ENCODE measurements at places on chromosomes 2 and 18. TPM values are rescaled to one million over a fixed set of nuclear protein-coding genes. Genes with fewer than 3 reads are reported as not detected.

GRCh38 chr2:117948615-117949014, 65.3 kb downstream of the CCDC93 start:
- peak overlapping the region; percentile 77 for H3K4me3 ChIP-seq
- peak overlapping the region; percentile 89 for H3K27ac ChIP-seq
- DNase-seq: no peak
- peaks cover 1% of the 10 kb centered on the region for H3K27me3 ChIP-seq
- peaks cover 34% of the 10 kb centered on the region for H3K4me1 ChIP-seq

LOXHD1 gene
- not detected for total RNA-seq

DNA sequence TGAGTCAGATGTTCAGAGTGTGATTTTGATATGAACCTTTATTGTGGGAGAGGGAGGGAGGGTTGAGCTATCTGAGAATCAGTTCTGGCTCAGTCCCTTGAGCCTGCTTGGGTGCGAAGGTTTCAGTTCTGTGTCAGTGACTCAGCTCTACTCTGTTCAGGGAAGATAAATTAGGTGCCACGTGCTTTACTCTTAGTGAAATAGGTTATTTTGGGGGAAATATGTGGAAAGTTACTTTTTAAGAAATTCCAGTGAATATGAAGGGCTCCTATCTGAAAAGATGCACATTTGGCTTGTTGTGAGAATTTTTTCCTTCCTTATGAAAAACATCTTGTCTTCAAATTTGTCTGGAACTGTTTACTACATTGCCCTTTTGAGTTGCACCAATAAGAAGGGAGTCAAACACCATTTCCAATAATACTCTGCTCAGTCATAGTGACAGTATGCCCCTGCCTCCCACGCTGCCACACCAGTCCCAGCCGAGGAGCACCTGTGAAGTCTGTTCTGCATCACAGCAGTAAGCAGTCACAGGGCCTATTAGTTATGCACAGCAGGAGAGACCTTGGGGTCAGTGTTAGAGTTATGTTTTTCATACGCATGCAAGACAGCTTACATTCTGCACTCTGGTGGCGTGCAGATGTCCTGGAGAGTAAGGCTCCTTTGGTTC, 32.8 kb upstream of the DNAH7 start:
- no peak for DNase-seq
- H3K4me3 ChIP-seq: no peak overlapping the region
- no peak overlapping the region for H3K27ac ChIP-seq
- H3K4me1 ChIP-seq: no peaks in the 10 kb centered on the region

GRCh38 chr18:23276451-23276850, 141.2 kb downstream of the CABLES1 start:
- peaks cover 21% of the 10 kb centered on the region for H3K36me3 ChIP-seq
- peaks cover 3% of the 10 kb centered on the region for H3K27me3 ChIP-seq
- no peak overlapping the region for H3K4me3 ChIP-seq
- H3K27ac ChIP-seq: no peak overlapping the region
- H3K4me1 ChIP-seq: peaks cover 2% of the 10 kb centered on the region

GRCh38 chr18:36264283-36264682, 33.2 kb upstream of the FHOD3 start:
- H3K4me3 ChIP-seq: no peak overlapping the region
- no peak for DNase-seq
- no peaks in the 10 kb centered on the region for H3K4me1 ChIP-seq
- no peak overlapping the region for H3K27ac ChIP-seq
- H3K27me3 ChIP-seq: peaks cover 3% of the 10 kb centered on the region

DNA sequence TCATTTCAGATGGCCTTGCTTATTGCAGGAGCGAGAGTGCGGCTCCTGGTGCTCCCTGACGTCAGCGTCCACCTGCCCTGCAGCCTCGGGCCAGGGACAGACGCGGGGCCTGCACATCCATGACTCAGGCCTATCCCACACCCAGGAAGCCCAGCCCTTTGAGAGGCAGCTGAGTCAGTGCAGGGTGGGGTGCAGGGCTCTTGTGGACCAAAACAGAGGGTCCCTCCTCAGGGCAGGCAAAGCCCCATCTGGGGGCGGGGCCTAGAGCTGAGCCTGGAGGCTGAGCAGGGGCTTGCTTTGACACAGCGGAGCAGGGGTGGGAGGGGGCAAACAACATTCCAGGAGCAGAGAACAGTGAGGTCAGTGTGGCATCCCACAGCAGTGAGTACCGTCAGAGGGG, 7.7 kb upstream of the ARHGEF4 start:
- no peaks in the 10 kb centered on the region for H3K36me3 ChIP-seq
- peaks cover 13% of the 10 kb centered on the region for H3K4me1 ChIP-seq
- no peak for DNase-seq

DNA sequence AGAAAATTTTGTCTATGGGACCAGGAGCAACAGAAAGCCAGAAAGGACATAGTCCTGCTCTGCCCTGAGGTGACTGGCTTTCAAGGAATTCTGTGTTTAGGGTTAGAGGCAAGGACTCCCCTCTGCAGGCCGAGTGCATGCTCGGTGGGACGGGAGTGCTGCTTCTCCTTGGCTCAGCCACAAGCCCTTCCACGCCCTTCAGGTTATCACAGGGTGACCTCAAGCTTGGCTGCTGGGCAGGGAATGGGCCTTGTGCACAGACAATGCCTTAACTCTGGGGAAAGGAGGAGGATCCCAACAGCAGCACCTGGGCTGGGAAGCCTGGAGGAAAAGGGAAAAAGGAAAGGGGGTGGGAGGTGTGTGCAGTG, 32.8 kb downstream of the FAM178B start:
- no peak overlapping the region for H3K4me3 ChIP-seq
- DNase-seq: no peak
- no peak overlapping the region for H3K27ac ChIP-seq

EFR3B gene
- total RNA-seq: 22.9 TPM
